ENCODE measurements at places on chromosomes 16 and 17.

DNA sequence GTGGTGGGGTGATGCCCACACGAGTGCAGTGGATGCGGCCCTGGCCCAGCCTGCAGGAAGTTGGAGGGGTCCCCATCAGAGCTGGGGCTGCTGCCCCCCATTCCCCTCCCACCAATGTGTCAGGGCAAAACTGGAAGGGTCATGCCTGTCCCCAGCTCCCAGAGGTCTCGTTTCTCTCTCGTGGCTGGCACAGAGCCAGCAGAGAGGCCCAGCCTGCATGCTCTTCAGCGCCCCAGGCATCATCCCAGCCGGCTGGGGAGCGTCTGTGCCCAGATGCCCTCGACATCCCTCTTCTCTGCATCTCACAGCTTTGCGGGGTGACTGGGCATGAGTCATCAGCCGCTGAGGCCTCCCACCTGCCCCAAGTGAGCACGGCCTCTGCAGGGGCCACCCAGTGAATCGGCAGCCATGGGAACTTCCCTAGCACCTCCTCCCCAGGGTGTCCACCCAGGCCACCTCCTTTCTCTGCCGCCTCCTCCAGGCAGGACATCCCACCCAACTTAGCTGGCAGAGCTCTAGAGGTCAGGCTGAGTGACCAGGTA, 9.8 kb upstream of the CSNK1D start:
- peak; percentile 75 for DNase-seq

DNA sequence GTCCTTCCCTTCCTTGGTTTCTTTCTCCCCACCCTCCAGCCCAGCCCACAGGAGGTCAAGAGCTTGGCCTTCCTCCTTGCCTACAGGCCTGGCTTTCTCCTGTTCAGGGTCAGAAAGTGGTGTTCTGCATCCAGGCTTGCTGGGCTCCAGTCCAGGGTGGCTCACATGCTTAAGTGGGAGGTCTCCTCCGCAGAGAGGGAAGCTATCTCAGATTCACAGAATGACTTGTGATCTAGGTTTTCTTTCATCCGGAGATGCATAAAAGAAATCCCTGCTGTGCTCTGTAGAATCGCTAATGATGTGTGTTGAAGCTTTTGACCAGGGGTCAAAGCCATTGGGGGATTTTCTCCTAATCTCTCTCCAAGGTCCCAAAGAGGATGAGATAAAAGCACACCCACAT, 382.3 kb upstream of the EEF2KMT start:
- DNase-seq: no peak

- DNase-seq: no peak
These were observed 31.4 kb upstream of the GFOD2 start for GRCh38 chr16:67750466-67750865.

DNA sequence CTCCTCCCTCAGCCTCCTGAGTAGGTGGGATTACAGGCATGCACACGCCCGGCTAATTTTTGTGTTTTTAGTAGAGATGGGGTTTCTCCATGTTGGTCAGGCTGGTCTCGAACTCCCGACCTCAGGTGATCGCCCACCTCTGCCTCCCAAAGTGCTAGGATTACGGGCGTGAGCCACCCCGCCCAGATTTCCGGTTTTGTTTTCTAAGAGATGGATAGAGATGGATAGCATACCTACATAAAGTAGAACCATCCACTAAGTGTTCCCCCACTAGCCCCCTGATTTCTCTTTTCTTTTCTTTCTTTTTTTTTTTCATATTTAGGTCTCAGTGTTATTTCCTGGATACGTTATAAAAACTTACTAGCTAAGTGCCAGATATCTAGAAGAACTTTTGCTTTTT, 2.0 kb downstream of the WSB1 start:
- no peak for DNase-seq

GRCh38 chr17:78184351-78184750, 2.5 kb downstream of the TK1 start:
- DNase-seq: no peak

DNA sequence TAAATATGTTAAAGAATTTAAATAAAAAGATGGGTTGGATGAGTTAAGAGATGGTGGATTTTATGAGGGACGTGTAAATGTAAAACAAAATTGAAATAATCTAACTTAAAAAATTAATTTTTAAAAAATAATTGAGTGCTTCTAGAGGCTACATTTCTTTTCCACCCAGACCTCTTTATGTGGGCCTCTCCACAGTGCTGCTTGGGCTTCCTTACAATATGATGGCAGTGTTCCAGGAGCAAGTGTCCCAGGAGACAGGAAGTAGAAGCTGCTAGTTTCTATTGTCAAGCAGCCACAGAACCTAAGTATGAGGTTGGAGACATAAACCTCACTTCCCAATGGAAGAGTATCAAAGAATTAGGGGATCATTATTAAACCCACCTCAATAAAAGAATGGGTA, 205.7 kb upstream of the CPHXL start:
- no peak for DNase-seq

DNA sequence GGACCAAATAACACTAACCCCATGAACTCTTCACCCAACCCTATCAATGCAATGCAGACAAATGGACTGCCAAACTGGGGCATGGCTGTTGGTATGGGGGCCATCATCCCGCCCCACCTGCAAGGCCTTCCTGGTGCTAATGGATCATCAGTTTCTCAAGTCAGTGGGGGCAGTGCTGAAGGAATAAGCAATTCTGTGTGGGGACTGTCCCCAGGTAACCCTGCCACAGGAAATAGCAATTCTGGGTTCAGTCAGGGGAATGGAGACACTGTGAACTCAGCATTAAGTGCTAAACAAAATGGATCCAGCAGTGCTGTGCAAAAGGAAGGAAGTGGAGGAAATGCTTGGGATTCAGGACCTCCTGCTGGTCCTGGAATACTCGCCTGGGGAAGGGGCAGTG, 78.9 kb downstream of the TMC6 start:
- no peak for DNase-seq

DNA sequence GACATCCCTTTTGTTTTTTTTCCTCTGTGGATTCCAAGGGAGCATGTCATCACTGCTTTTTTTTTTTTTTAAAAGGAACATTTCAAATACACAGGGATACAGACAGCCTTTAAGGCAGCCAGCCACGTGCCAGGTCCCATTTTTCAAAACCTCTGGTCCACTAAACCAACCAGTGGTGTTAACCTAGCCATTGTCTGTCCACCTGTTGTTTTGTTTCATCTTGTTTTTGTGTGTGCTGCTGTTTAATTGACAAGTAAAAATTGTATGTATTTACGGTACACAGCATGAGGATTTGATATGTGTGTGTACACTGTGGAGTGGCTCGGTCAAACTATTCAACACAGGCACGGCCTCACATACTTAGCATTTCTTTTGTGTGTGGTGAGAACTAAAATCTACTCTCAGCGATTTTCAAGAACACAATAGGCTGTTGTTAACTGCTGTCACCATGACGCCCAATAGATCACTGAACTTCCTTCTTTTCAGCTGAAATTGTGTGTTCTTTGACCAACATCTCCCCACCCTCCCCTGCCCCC, 19.2 kb downstream of the TMEM114 start:
- DNase-seq: no peak

DNA sequence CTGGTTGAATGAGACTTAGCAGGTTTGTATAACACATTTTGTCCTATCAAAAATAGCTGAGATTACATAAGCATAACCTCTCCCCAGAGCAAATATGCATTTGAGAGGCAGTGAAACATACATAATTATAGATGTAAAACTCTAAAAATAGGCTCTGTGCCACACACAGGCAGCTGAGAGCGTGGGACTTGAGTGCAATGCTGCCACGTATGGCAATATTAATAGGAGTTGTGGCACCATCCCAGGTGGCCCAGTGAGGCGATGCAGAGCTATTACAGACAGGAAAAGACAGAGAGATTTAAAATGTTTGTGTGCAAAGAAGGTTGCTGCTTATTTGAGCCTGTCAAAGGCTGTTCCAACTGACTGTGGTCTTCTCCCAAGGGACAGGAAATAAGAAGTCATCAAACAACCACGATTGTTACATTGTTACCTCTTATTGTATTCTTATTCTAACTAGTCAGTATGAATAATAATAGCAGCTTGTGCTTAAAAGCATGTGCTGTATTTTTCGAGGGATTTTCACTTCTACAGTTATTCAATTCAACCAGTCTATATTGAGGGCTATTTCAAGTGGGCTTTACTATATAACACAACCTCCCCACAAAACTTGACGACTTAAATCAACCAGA, 116.5 kb downstream of the SALL1 start:
- no peak for DNase-seq

DNA sequence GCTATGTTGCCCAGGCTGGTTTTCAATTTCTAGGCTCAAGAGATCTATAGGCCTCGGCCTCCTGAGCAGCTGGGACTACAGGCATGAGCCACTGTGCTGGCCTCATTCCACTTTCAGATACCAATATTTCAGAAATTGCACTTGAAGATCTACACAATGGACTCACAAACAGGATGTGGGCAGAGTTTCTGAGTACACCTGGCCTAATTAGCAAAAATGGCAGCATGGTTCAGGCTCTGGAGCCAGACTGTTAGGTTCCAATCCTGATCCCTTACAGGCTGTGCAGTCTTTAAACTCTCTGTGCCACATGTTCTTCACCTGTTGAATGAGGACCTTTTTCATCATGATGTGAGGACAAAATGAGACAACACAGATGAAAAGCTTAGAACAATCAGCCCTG, 32.2 kb downstream of the RNF157 start:
- DNase-seq: no peak

GRCh38 chr17:40417258-40417608, 463 bp downstream of the TOP2A start:
- DNase-seq: no peak

All from bone marrow (tissue), 2 donors.